ENCODE measurements at places on chromosomes 1 and 21.
A peak's percentile ranks its signal among the peaks of the same experiment; 100 is the strongest.

- no peak for DNase-seq
Measured at GRCh38 chr1:162991444-162991843, 77.7 kb upstream of the RGS4 start.

- DNase-seq: no peak
Measured at GRCh38 chr21:41359286-41359685, 2.5 kb upstream of the MX2 start.

DNA sequence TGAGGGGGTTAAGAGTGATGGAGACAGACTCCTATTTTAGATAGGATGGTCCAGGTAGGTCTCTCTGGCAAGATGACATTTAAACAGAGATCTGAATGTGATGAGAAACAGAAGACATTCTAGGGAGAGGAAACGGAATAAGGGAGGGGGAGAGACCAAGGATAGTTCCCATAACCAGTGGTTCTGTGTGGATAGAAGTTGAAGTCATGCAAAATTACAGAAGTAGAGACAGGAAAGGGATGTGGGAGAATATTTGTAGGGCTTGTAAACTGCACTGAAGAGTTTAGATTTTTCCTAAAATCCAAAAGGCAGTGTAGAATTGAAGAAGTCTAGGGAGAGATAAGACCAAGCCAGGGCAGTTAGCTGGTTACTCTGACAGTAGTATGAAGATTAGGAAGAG, 200.6 kb downstream of the GRIK1 start:
- DNase-seq: no peak

DNA sequence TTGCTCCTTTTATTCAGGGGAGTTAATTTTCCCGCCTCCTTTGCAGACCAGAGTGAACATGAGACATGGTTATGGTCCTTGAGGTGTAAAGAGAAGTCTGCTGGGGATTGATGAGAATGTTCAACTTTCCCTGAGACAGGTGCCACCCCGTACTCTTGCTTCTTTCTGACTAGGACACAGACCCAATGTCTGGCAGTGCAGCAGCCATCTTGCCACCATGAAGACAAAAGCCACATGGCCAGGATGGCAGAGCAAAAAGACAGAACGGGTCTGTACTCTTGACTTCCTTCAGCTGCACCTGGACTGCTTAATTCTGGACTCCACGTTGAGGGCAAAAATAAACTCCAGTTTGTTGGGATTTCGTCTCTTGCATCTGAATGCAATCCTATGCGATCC, 54.1 kb downstream of the KLHDC7A start:
- no peak for DNase-seq

GRCh38 chr1:47661040-47661439, 223.2 kb downstream of the FOXD2 start:
- DNase-seq: no peak

DNA sequence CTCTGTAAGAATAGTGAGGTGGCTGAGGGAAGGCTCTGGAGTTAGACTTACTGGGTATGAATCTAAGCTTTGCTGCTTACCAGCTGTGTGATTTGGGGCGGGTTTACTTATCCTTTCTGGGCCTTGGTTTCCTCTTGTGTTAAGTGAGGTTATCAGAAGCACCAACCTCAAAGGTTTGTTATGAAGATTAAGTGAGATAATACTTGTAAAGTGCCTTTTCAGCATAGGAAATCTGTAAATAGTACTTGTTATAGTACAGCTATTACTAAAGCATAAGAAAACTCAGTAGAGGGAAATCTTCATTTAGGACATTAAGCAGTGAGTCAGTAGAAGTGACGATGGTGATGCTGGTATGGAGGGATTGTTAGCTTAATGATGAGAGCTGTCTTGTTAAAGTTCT, 12.1 kb downstream of the HHAT start:
- no peak for DNase-seq

- DNase-seq: no peak
Measured at GRCh38 chr1:210298936-210299335, 29.8 kb upstream of the HHAT start.

DNA sequence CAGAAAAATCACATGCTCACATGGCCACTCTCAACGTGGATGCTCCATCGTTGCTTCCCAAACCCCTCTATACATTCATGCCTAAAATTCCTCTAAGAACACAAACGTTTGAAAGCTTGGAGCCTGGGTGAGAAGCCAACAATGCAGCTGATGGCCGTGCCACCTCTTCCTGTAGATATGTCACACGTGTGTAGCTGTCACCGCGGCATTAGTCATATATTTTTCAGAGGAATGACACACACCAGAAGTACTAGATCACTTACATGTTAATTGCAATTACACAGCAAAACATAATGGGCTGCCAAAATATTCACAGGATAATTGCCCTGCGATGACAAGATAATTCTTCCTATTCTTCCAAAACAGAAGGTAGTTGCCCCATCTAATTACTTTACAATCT, 112.7 kb upstream of the BACE2 start:
- DNase-seq: no peak

- DNase-seq: no peak
Measured at GRCh38 chr1:214209260-214209808, 71.6 kb upstream of the SMYD2 start.

GRCh38 chr1:35573198-35574124, at the start of gene TFAP2E:
Gene TFAP2E, plus strand, starts transcription at chr1:35573314. Its CDS starts 264 bp downstream, at chr1:35573578.
- peak; percentile 45 for DNase-seq

DNA sequence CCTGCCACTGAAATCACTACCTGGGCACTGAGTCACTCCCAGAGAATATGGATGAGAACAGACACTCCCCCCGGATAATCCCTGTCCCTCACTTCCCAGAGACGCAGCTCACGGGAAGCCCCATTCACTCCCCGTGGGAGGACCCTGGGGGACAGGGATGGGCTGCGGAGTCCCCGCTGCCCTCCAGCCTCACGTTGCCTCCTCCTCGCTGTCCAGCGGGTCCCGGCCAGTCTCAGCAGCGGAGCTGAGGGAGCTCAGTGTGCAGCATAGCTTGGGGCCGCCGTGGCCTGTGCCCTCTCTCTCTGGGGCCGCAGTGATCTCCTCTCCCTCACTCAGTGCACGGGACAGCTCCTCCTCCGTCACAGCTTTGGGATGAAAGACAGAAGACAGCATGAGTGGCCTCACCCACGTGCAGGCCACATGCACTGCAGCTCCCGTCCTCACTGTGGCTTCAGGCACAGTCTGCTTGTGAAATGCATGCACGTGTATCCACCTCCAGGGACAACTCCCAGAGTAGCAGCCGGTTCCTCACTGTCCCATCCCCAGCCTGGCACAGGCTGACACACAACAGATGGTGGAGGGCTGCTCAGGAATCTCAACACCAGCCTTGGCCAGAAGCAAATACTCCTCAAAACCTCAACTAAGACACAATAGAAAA, 7.4 kb downstream of the CFAP410 start:
- DNase-seq: no peak

GRCh38 chr1:54114001-54114400, 38.8 kb downstream of the CDCP2 start:
- DNase-seq: no peak

DNA sequence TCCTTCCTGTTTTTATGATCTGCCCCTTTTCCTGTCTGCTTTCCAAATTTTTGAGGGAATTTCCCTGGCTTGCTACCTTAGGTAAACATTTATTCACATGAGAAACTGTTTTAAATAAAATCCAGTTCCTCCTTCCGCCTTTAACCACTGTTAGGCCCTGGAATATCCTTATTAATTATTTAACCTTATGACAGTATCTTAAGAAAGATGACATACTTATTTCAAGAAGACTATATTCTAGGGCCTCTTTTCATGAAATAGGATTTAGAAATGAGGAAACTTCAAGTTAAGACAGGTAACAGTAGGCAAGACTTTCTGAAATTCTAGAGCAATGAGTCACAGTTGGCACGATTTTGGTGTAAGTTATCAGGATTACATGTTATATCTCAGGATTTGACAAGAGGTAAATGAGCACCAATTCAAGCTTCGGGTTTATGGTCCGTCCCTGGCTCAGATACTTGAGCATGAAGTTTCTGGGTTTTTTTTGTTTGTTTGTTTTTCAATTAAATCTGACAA, 2.0 kb upstream of the TNFSF18 start:
- DNase-seq: no peak

DNA sequence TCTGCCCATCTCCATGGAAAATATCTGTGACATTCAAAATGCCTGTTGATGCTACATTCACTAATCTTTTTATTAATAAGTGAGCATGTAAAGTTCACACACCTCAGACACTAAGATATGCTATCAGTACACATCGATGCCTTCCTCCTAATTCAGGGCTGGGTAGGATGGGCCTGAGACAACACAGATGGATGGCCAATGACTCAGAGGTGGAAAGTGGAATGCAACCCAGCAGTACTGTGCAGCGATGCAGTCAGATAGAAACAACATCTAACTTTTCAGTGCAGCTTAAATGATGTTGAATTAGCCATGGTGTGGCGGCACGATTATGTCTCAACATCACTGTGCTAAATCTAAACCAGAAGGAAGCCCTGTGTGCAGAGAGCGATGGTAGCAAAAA, 161.6 kb upstream of the KCNJ15 start:
- DNase-seq: no peak

DNA sequence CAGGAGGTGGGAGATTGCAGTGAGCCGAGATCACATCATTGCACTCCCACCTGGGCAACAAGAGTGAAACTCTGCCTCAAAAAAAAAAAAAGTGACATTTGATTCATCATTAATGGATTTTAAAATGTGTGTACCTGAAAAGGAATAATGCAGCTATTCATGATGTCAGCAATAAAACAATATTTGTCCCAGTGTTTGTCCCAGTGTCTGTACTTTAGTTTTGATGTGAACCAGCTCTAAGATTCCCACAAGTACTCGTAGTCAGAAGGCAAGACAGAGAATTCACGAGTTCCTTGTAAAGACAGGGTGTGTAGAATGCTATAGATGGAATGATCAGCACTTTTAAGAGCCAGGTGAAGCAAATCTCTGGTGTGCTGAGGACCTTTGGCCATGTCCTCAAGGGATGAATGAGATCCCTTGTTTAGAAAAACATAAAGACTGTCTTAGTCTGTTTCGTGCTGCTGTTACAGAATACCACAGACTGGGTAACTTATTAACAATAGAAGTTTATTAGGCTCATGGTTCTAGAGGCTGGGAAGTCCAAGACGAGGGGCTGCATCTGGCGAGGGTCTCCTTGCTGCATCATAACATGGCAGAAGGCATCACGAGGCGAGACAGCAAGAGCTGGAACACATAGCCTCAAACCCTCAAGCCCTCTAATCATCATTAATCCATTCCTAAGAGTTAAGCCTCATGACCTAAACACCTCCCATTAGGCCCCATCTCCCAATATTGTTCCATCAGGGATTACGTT, 12.0 kb upstream of the TMPRSS2 start:
- no peak for DNase-seq

- DNase-seq: no peak
Measured at GRCh38 chr1:110266834-110267233, 56.7 kb downstream of the KCNC4 start.

DNA sequence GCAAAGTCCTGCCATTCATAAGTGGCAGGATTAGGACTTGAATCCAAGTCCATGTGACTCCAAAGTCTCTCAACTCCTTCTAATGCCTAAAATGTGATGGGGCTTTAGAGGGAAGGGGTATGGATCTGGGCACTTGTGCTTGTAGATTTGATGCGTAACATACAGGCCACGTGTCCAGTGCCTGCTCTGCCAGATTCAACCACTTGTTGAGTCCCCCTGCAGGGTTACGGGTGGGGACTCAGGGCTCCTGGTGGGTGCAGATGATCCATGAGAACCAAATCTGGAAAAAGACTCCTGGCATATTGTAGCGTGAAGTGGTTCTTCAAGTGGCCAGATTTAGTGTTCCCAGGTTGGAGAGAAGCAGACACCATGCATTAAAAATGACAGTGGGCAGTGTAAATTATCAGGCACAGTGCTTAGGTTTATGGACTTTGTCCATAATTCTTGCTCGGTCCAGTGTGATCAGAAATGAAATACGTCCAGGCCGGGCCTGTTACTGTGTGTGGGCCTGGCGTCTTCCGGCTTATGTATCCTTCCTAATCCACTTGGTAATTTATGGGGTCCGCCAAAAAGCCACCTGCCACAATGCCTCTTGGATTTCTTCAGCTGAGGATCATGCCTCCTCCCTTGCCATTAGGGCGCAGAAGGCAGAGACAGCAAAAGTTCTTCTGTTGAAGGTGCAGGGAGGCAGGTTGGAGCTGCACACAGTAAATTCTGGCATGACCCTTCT, 51.2 kb upstream of the LRP8 start:
- DNase-seq: no peak

- DNase-seq: no peak
Measured at GRCh38 chr1:55413286-55413685, 198.1 kb upstream of the USP24 start.

GRCh38 chr1:226035915-226036314, 26.6 kb upstream of the H3-3A start:
- DNase-seq: no peak

- DNase-seq: no peak
Measured at GRCh38 chr1:225933072-225933471, 7.9 kb downstream of the LEFTY2 start.

- no peak for DNase-seq
Measured at GRCh38 chr1:206112600-206113301, 4.4 kb downstream of the AVPR1B start.

- DNase-seq: no peak
Measured at GRCh38 chr1:8155528-8156186, 129.5 kb upstream of the ERRFI1 start.

DNA sequence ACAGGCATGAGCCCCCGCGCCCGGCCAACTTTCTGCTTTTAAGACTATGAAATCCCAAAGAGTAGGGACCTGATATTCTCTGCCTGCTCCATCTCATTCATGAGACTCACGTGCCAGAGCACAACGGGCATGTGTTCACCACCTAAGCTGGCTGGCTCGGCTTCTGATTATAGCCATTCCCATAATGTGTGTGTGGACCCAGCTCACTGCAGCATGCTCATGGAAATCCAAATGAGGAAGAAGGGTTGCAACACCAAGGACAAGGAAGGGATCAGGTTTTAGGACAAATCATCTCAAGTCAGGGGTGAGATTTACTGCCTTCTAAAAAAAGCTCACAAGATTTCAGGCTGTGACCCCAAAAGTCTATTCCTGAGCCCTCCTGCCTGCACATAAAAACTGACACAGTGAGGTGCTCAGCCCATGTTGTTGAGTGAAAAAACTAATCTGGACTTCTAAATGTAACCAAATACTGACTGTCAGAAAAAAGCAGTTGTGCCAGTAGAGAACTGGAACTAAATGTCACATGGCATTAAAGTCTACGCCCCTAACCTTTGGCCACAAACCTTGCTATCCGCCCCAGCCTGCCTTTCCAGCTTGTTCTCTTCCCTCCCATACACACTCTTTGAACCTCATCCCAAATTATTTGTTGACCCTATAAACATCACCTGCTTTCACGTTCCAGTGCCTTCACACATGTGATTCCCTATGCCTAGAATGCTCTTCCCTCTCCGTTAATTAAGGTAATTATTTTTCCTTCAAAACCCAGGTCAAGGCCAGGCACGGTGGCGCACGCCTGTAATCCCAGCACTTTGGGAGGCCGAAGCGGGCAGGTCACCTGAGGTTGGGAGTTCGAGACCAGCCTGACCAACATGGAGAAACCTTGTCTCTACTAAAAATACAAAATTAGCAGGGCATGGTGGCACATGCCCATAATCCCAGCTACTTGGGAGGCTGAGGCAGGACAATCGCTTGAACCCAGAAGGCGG, 9.1 kb upstream of the COA7 start:
- no peak for DNase-seq

Measured in immature natural killer cell (primary cell).